Right renal cortex interstitium (tissue), 3 donors: ENCODE measurements at places on chromosomes 3 and 15. TPM values are rescaled to one million over a fixed set of nuclear protein-coding genes. Genes with fewer than 3 reads are reported as not detected.

The EXD1 gene
- not detected for polyA plus RNA-seq

The ADGRG7 gene
- 0.10 TPM for polyA plus RNA-seq

The RARB gene
- 51.1 TPM for polyA plus RNA-seq

The NEIL1 gene
- polyA plus RNA-seq = 12.4 TPM

The PXYLP1 gene
- 32.7 TPM for polyA plus RNA-seq

The PPP2R3A gene
- polyA plus RNA-seq = 24.5 TPM

The NR2E3 gene
- polyA plus RNA-seq = 0.22 TPM

The ALG3 gene
- 27.9 TPM for polyA plus RNA-seq

The BCL6 gene
- polyA plus RNA-seq = 9.4 TPM

The SLC25A26 gene
- polyA plus RNA-seq = 21.6 TPM

The HRG gene
- polyA plus RNA-seq = 2.8 TPM

The IL5RA gene
- 0.37 TPM for polyA plus RNA-seq

The STAB1 gene
- 34.8 TPM for polyA plus RNA-seq

The SERPINI2 gene
- polyA plus RNA-seq = 0.86 TPM

The KNL1 gene
- polyA plus RNA-seq = 21.4 TPM

The GOLGA8T gene
- not detected for polyA plus RNA-seq

The UBP1 gene
- polyA plus RNA-seq = 113 TPM

The ZNF106 gene
- 50.5 TPM for polyA plus RNA-seq

The CHRM5 gene
- polyA plus RNA-seq = 0.17 TPM

The MORC1 gene
- polyA plus RNA-seq = 0.49 TPM

The OR5K2 gene
- polyA plus RNA-seq = not detected

The GABRR3 gene
- polyA plus RNA-seq = not detected

The RNU5B-1 gene
- not detected for polyA plus RNA-seq

The TRIM71 gene
- 7.3 TPM for polyA plus RNA-seq

The EFCC1 gene
- 3.0 TPM for polyA plus RNA-seq

The LRRN1 gene
- 18.2 TPM for polyA plus RNA-seq

The ALPK3 gene
- polyA plus RNA-seq = 15.9 TPM

The DAZL gene
- not detected for polyA plus RNA-seq
